ENCODE measurements at places on chromosomes 7 and 10. TPM values are rescaled to one million over a fixed set of nuclear protein-coding genes. Genes with fewer than 3 reads are reported as not detected.

Gene FAM25C
- not detected for total RNA-seq

Gene OR9A2
- total RNA-seq: not detected

Gene ADCYAP1R1
- 0.12 TPM for total RNA-seq

Gene IGFBP1
- 0.20 TPM for total RNA-seq

Gene C10orf143
- 0.66 TPM for total RNA-seq

Gene SPDYE1
- total RNA-seq: not detected

Gene EEPD1
- total RNA-seq: 4.2 TPM

Gene TACC2
- 38.6 TPM for total RNA-seq

Gene ZCCHC24
- total RNA-seq: 7.0 TPM

DNA sequence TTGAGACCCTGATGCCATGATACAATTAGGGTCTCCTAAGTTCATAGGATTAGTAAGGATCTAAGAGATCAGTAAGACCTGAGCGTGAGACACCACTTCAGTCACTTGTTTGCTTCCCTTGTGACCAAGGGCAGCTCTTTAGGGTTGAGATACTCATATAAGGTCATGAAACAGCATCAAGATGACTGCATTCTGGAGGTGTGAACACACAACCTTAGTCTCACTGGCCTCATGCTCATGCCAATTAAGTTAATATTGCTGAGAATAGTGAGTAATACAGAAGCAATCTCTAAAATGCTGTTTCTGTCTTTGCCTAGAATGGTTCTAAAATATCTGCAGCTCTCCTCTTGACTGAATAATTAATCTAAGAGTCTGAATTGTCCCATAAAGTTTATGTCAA is 39.6 kb upstream of the KLHL7 start:
- no peak for DNase-seq
- no peak overlapping the region for H3K27ac ChIP-seq
- no peaks in the 10 kb centered on the region for H3K27me3 ChIP-seq
- H3K36me3 ChIP-seq: no peaks in the 10 kb centered on the region
- H3K4me3 ChIP-seq: no peak overlapping the region

DNA sequence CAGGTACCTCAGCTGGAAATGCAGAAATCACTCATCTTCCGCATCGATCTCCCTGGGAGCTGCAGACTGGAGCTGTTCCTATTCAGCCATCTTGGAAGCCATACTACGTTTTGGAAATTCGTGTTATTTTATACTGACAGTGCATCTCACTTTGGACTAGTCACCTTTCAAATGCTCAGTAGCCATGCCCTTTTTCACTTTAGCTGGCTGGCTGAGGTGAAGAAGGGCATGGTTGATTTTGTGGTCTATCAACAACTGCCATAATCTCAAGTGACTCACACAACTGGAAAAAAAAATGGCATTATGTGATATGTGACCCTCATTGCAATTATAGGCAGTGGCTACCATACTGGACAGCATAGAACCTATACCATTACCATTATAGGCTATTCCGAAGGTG is 100.5 kb downstream of the CCDC71L start:
- no peaks in the 10 kb centered on the region for H3K27me3 ChIP-seq
- H3K36me3 ChIP-seq: no peaks in the 10 kb centered on the region
- H3K4me3 ChIP-seq: no peak overlapping the region
- no peak for DNase-seq
- no peaks in the 10 kb centered on the region for H3K4me1 ChIP-seq

GRCh38 chr7:81294897-81295515 is 376.2 kb upstream of the SEMA3C start:
- H3K4me3 ChIP-seq: no peak overlapping the region
- peaks cover 13% of the 10 kb centered on the region for H3K4me1 ChIP-seq
- DNase-seq: no peak
- no peaks in the 10 kb centered on the region for H3K36me3 ChIP-seq
- no peaks in the 10 kb centered on the region for H3K27me3 ChIP-seq

- H3K27me3 ChIP-seq: no peaks in the 10 kb centered on the region
- DNase-seq: no peak
- peaks cover 29% of the 10 kb centered on the region for H3K4me1 ChIP-seq
- no peaks in the 10 kb centered on the region for H3K36me3 ChIP-seq
- H3K27ac ChIP-seq: no peak overlapping the region
Measured at GRCh38 chr10:69215405-69216171, 4.5 kb upstream of the HKDC1 start.

DNA sequence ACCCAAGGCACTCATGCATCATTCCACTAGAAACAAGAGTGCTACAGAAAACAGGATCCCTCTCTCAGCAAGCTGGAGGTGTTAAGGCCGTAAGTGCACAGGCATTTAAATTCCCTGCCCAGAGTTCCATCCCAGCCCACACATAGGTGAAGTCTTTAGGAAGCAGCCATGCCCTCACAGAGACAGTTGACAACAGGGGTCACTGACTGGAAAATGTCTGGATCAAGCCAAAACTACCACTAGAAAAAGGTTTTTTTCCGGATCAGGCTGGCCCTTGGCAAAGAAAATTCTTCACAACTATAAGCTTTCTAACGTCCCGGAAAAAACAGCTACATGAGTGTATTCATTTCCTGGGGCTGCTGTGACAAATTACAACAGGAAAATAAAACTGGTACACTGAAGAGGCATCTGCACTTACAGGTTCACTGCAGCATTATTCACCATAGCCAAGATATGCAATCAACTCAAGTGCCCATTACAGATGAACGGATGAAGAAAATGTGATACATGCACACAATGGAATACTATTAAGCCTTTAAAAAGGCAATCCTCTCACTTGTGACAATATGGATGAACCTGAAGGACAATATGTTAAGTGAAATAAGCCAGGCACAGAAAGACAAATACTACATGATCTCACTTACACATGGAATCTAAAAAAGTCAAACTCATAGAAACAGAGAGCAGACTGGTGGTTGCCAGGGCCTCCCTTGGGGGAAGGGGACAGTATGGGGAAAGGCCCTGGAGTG is 52.5 kb downstream of the SLC25A13 start:
- H3K36me3 ChIP-seq: no peaks in the 10 kb centered on the region
- H3K4me1 ChIP-seq: no peaks in the 10 kb centered on the region
- no peak overlapping the region for H3K27ac ChIP-seq
- no peak for DNase-seq

DNA sequence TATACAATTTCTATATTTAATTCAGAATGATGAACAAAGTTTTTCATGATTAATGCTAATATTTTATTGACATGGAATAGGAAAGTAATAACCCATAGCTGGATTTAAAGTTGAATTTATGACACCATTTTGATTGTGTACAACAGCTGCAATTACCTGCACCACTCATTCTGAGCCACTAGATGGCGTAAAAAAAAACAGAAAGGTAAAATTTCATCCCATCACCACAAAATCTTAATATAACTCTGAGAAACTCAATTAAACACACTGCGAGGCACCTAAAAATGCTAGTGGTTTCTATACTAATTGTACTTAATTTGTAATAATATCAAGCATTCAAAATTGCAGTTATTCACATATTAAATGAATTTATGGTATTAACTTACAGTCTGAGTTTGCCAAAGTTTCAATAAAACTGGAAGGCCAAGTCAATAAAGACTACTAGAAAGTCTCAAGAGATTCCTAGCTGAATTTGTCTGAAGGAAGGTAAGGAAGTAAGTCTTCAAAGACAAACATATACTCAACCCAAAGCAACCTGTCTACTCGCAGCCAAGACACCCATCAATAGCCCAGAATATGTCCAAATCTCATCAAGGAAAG is 182.5 kb downstream of the SKAP2 start:
- no peaks in the 10 kb centered on the region for H3K36me3 ChIP-seq
- H3K27ac ChIP-seq: no peak overlapping the region
- H3K27me3 ChIP-seq: no peaks in the 10 kb centered on the region
- H3K4me1 ChIP-seq: peaks cover 4% of the 10 kb centered on the region
- no peak overlapping the region for H3K4me3 ChIP-seq

DNA sequence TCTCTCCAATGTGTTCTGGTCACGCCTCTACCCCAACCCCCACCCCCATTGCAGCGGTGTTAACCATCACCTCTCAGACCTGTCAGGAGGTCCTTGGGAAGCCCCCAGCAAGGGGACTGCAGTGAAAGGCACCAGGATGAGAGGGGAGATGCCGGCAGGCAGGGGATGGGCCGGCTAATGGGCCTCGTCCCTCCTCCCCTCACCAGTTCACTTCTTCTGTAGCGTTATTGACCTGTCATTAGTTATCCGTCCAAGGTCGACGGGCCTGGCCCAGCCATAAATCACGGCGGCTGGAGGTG is 18.8 kb downstream of the POLL start:
- no peaks in the 10 kb centered on the region for H3K27me3 ChIP-seq
- H3K36me3 ChIP-seq: no peaks in the 10 kb centered on the region
- peak overlapping the region; percentile 62 for H3K4me3 ChIP-seq
- no peak for DNase-seq

GRCh38 chr10:43403911-43404703 is 4.9 kb downstream of the HNRNPF start:
- peaks cover 7% of the 10 kb centered on the region for H3K36me3 ChIP-seq
- H3K4me3 ChIP-seq: peak overlapping the region; percentile 93
- no peak for DNase-seq
- H3K27ac ChIP-seq: peak overlapping the region; percentile 96
- H3K27me3 ChIP-seq: no peaks in the 10 kb centered on the region

GRCh38 chr7:159212226-159212625 is 67.6 kb upstream of the VIPR2 start:
- DNase-seq: no peak
- H3K4me3 ChIP-seq: no peak overlapping the region
- no peaks in the 10 kb centered on the region for H3K36me3 ChIP-seq
- peaks cover 10% of the 10 kb centered on the region for H3K27me3 ChIP-seq
- H3K27ac ChIP-seq: no peak overlapping the region

GRCh38 chr7:29484280-29484679 is 79.4 kb upstream of the PRR15 start:
- 0 out of 2 replicates have a peak, but pooled peaks cover 5% of the 10 kb centered on the region for H3K4me1 ChIP-seq
- no peaks in the 10 kb centered on the region for H3K36me3 ChIP-seq
- no peak overlapping the region for H3K4me3 ChIP-seq
- no peaks in the 10 kb centered on the region for H3K27me3 ChIP-seq

DNA sequence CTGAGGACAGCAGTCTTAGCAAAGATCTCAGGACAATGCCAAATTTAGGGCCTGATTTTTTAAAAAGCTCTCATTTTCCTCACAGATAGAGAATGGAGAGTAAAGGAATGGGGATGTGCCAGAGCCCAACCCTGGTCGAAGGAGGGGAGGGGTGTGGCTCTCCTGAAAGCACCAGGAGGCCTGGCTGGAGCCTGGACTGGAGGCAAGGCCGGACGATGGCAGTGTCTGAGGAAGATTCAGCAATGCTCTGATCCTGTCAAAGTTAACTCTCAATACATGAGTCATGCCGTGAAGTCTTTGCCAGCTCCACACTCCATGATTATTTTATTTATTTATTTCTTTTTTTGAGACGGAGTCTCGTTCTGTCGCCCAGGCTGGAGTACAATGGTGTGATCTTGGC is 108.3 kb downstream of the UPF2 start:
- H3K27me3 ChIP-seq: no peaks in the 10 kb centered on the region
- no peak for DNase-seq
- no peak overlapping the region for H3K4me3 ChIP-seq
- peaks cover 26% of the 10 kb centered on the region for H3K36me3 ChIP-seq

- no peaks in the 10 kb centered on the region for H3K4me1 ChIP-seq
- H3K27me3 ChIP-seq: no peaks in the 10 kb centered on the region
- no peak for DNase-seq
Measured at GRCh38 chr7:119620769-119621168, 652.2 kb upstream of the KCND2 start.

- peak overlapping the region; percentile 61 for H3K4me3 ChIP-seq
- no peaks in the 10 kb centered on the region for H3K27me3 ChIP-seq
- no peaks in the 10 kb centered on the region for H3K36me3 ChIP-seq
- H3K4me1 ChIP-seq: peaks cover 4% of the 10 kb centered on the region
Measured at GRCh38 chr7:99141841-99142726, 1.8 kb downstream of the SMURF1 start.

- H3K4me1 ChIP-seq: no peaks in the 10 kb centered on the region
- no peaks in the 10 kb centered on the region for H3K36me3 ChIP-seq
- no peaks in the 10 kb centered on the region for H3K27me3 ChIP-seq
- no peak overlapping the region for H3K4me3 ChIP-seq
- DNase-seq: no peak
Measured at GRCh38 chr7:151017953-151018420, 6.3 kb downstream of the ATG9B start.

DNA sequence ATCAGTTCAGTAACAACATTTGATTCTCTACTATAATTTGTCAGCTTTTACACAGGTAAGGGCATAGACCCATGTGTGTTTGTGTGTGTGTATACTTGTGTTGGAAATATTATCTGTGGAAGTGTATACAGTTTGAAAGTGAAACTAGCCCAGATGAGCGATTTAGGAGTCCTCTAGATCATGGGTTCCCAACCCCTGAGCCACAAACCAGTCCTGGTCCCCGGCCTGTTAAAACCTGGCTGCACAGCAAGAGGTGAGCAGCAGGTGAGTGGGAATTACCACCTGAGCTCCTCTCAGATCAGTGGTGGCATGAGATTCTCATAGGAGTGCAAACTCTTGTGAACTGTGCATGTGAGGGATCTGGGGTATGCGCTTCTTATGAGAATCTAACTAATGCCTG is 1221.5 kb upstream of the SORCS1 start:
- DNase-seq: no peak
- no peak overlapping the region for H3K4me3 ChIP-seq
- H3K4me1 ChIP-seq: no peaks in the 10 kb centered on the region
- no peaks in the 10 kb centered on the region for H3K36me3 ChIP-seq
- H3K27me3 ChIP-seq: no peaks in the 10 kb centered on the region

DNA sequence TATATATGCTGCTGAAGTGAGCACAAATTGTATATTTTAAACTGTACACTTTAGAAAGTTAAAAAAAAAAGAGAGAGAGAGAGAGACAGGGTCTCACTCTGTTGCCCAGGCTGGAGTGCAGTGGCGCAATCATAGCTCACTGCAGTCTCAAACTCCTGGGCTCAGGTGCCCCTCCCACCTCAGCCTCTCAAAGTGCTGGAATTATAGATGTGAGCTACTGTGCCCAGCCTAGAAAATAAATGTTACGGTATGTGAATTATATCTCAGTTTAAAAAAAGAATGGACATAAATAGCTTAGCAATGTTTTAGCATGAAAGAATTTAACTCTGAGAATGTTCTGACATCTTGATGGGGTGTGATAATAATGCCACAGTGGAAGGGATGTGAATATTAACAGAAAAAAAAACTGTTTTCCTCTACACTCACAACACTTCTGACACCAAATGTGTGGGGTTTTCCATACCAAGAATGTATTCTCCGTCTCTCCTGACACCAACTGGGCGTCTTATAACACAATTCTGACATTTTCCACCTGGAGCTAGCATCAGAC is 162.1 kb downstream of the PLCE1 start:
- no peaks in the 10 kb centered on the region for H3K4me1 ChIP-seq
- no peaks in the 10 kb centered on the region for H3K36me3 ChIP-seq
- DNase-seq: no peak
- H3K27me3 ChIP-seq: no peaks in the 10 kb centered on the region

DNA sequence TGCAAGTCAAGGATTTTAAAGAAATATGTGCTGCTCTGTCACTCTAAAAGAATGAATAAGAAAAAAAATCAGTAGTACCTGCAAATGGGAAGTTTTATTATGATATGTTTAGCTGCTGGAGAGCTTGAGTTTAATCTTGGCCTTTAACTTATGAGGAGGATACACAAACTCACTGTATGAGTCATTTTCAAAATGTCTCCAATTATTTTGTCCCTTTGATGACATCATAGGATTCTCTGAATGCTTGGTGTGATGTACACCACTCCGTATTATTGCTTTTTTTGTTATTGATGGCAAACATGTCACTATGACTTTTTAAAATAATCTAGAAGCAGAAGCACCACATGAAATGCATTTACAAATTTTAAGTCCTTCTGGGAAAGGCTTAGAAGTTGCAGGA is 125.8 kb downstream of the RALA start:
- H3K4me1 ChIP-seq: peaks cover 11% of the 10 kb centered on the region
- no peak for DNase-seq
- no peaks in the 10 kb centered on the region for H3K27me3 ChIP-seq
- no peak overlapping the region for H3K27ac ChIP-seq
- H3K36me3 ChIP-seq: no peaks in the 10 kb centered on the region
- no peak overlapping the region for H3K4me3 ChIP-seq

All from HCT116 (cell line).